ENCODE measurements at places on chromosomes 7 and 10.

GRCh38 chr7:17456541-17456940, 158.1 kb downstream of the AHR start:
- DNase-seq: no peak

- no peak for DNase-seq
Measured at GRCh38 chr10:89374713-89375141, 3.1 kb upstream of the IFIT1B start.

GRCh38 chr10:116150606-116151005, 122.4 kb downstream of the GFRA1 start:
- no peak for DNase-seq

GRCh38 chr10:100697070-100697469, 48.3 kb upstream of the PAX2 start:
- DNase-seq: no peak

GRCh38 chr10:35739998-35740397, 97.9 kb upstream of the FZD8 start:
- DNase-seq: no peak

DNA sequence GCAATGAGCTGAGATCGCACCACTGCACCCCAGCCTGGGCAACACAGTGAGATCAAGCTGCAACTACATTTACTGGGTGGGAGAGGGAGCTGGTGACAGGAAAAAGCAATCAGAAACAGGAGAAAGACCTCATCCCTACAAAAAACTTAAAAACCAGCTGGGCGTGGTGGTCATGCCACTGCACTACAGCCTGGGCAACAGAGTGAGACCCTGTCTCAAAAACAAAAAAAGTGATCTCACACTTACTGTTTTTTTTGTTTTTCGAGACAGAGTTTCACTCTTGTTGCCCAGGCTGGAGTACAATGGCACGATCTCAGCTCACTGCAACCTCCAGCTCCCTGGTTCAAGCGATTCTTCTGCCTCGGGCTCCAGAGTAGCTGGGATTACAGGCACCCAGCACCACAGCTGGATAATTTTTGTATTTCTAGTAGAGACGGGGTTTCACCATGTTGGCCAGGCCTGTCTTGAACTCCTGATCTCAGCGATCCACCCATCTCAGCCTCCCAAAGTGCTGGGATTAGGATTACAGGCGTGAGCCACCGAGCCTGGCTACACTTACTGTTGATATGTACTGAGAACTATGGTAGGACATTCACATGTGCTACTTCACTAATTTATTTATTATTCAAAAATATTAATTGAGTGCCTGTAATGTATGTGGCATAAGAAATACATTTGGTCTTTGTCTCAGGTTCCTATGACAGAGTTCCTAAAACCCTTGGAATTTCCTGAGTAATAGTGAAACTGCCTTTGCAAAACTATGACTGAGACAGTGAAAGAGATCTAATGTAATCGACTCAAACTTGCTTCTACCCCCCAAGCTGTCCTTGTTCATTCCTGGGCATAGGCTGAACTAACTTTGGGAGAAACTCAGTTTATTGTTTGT, 27.7 kb upstream of the NRBF2 start:
- DNase-seq: no peak

DNA sequence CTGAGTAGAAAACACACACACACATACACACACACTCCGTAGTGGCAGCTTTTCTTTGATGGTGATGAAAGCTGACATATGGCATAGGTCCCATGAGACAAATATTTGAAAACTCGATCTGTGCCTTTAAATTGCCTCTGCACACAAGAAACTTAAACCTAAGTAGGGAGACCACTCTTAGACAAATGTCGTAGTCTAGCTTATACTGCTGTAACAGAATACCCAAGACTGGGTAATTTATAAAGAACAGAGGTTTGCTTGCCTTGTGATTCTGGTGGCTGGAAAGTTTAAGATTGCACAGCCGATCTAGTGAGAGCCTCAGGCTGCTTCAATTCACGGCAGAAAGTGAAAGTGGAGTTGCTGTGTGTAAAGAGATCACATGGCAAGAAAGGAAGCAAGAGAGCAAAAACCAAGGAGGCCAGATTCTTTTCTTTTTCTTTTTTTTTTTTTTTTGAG, 489.4 kb upstream of the SORCS1 start:
- DNase-seq: peak; percentile 8

DNA sequence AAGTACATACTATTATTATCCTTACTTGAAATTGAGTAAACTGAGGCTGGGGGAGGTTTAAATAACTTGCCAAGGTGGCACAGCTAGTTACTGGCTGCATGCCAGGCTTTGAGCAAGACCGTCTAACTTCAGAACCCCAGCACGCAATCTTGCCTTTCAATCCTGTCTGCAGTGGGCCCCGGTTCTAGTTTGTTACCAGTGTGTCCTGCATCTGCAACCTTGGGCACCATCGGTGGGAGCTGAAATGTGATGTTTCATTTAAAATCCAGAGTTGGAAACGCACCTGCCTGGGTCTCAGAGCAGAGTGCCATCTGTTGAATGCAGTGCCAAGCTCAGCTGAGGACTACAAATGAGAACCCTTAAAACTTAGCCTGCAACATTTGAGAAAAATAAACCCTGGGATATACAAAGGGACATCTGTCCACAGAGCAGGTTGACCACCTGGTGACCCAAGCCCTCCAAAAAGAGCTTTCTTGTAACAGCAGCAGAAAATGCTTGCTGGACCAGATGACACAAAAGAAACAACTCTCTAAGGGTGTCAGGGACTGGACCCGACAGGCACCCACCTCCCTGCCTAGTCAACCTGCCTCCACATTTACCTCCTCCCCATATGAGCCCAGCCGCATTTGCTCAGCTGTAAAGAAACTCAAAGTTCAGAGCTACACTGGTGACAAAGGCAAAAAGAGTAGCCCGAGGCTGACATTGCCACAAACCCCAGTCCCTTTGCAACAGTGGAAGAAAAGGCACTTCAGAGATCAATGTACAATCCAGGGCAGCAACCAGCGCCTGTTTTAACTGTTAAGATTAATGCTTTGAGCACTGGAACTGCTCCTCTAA, 1.7 kb downstream of the SH3PXD2A start:
- no peak for DNase-seq

DNA sequence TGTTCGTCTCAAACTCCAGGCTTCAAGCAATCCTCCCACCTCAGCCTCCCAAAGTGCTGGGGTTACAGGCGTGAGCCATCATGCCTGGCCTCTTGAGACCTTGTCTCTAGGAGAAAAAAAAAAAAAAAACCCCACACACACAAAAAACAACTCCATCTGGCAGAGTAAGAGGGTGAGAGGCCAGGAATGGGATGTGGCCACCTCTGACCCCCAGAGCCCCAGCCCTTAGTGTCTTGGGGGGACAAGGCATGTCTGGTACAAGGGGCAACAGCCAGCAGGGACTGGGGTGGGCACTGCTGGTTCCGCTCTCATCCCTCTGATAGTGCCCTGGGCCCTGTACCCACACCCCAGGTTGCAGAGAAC, 15.6 kb upstream of the TNRC18 start:
- no peak for DNase-seq

- no peak for DNase-seq
Measured at GRCh38 chr10:48332166-48332870, 25.8 kb downstream of the MAPK8 start.

- no peak for DNase-seq
Measured at GRCh38 chr7:130435311-130435854, 5.4 kb downstream of the CEP41 start.

- no peak for DNase-seq
Measured at GRCh38 chr7:18647582-18647981, 152.0 kb downstream of the HDAC9 start.

DNA sequence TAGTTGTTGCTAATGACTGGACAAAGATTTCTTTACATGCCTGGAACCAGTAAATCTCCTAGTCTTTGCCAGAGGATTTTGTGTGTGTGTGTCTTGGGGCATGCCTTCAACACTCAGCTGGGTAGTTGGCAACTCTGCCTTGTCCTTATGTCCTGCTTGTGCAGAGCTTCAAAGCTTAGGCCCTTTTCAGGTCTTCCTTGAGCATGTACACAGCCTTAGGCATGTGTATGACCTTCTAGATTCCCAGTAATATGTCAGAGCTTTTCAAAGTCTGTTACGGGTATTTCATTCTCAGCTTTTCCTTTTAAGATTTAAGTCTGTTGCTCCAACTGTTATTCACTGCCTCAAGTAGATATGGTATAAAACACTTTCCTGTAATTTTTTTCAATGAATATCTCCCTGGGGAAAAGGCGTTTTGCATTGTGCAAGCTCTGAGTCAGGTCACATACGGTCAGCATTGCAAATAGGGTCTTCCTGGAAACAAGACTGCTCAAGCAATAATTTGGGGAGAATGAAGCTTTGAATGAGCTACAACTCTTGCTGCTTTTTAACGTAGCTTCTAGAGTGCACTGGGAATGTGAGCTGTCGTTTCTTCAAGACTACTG, 25.5 kb downstream of the SHOC2 start:
- DNase-seq: no peak

Data from memory B cell (primary cell).